ENCODE measurements at places on chromosomes 13 and 19. TPM values are rescaled to one million over a fixed set of nuclear protein-coding genes. Genes with fewer than 3 reads are reported as not detected.

DNA sequence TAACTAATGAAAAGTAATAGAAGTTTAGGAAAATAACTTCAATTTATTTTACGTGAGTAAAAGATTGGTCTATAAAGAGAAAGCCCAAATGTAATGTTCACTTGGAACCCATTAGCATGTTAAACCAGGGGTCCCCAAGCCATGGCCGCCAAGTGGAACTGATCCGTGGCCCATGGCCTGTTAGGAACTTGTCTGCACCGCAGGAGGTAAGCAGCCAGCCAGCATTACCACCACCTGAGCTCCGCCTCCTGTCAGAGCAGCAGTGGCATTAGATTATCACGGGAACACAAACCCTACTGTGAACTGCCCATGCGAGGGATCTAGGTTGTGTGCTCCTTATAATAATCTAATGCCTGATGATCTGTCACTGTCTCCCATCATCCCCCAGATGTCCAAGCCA, 818.7 kb upstream of the GPC6 start:
- DNase-seq, result no peak

- no peak for DNase-seq
Measured at GRCh38 chr19:15248106-15248505, 15.9 kb upstream of the EPHX3 start.

- DNase-seq, result no peak
Measured at GRCh38 chr19:50331221-50331993, 2.2 kb upstream of the KCNC3 start.

KLK13 gene
- not detected for total RNA-seq

PABPC3 gene
- total RNA-seq, result under 0.01 TPM

All from GM23248 (cell line).